Glutamatergic neuron (in vitro differentiated cells): ENCODE measurements at places on chromosomes 6 and 20. TPM values are rescaled to one million over a fixed set of nuclear protein-coding genes. Genes with fewer than 3 reads are reported as not detected.

AIG1 gene
- 14.3 TPM for total RNA-seq

MTG2 gene
- total RNA-seq: 27.1 TPM

NRN1 gene
- 48.5 TPM for total RNA-seq

LIN28B gene
- total RNA-seq: 105 TPM

C4A gene
- total RNA-seq: 9.3 TPM

SS18L1 gene
- total RNA-seq: 50.4 TPM

PRKN gene
- 7.0 TPM for total RNA-seq
